ENCODE measurements at places on chromosomes 6 and 20.

GRCh38 chr6:35264550-35265274, 5.2 kb downstream of the ZNF76 start:
- DNase-seq: no peak

DNA sequence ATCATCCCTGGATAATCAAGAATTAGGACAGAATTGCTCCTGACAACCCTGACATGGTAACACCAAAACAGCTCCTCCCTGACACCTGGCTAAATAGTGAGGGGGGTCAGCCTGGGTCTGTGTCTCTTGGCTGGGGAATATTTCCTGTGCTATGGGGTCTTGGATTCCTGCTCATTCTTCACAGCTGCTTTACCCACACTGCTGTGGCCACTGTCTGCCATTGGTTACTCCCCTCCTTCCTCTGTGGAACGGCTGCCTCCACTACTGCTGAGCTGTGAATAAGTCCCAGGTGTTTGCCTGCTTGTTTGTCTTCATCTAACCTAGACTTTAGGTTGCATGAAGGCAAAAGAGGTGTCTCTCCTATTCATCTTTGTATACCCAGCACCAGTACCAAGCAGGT, 33.9 kb upstream of the TXLNB start:
- no peak for DNase-seq

GRCh38 chr20:46030284-46031013, 1.4 kb downstream of the SLC12A5 start:
- no peak for DNase-seq

- no peak for DNase-seq
Measured at GRCh38 chr6:65531533-65531932, 175.5 kb downstream of the EYS start.

- no peak for DNase-seq
Measured at GRCh38 chr20:10562899-10563298, 110.9 kb downstream of the JAG1 start.

- DNase-seq: no peak
Measured at GRCh38 chr20:49993301-49993751, 10.5 kb downstream of the SNAI1 start.

- no peak for DNase-seq
Measured at GRCh38 chr6:126618639-126619343, 278.9 kb downstream of the CENPW start.

- DNase-seq: no peak
Measured at GRCh38 chr6:134724771-134725340, 225.0 kb downstream of the ALDH8A1 start.

DNA sequence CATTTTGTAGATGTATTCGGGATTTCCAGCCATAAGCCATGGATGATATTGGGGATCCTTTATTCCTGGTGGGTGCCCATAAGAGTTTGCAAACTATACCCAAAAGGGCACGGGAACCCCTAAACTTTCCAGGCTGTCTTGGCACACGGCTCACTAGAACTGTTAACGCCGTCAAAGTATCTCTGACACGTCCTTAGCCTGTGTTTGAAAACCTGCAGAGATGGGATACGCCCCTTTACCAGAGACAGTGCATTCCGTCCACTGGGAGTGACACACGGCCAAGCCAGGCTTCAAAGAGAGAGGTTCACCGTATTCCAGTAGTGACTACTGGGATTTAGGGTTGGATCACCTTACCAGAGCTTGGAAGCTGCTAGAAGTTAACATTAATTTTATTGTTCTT, 95.0 kb downstream of the THBS2 start:
- no peak for DNase-seq

DNA sequence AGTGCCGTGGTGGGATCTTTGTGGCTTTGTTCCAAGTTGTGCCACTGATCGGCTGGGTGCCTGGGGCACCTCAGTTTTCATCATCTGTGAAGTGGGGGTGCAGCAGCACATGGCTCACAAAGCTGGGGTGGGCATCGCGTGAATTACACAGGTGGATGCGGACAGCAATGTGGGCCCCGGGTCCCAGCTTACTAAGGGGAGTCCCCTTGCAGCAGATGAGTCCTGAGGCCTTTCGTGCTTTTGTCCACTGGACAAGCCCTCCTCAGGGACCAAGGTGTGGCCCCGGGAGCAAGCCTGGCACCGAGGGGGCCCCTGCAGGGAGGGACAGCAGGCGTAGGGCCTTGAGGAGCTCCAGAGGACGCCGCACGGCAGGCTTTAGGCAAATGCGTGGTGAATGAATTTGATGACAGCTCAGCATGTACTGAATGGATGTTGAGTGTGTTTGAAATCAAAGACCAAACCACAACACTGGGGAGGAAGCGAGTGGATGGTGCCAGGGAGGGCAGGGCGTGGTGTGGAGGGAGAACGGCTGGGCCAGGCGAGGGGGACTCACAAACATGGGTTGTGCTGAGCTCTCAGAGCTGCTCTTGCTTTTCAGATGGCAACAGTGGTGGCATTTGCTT, 53.2 kb downstream of the IRF4 start:
- peak; percentile 65 for DNase-seq

GRCh38 chr6:52640170-52640569, 30.7 kb upstream of the TMEM14A start:
- no peak for DNase-seq

DNA sequence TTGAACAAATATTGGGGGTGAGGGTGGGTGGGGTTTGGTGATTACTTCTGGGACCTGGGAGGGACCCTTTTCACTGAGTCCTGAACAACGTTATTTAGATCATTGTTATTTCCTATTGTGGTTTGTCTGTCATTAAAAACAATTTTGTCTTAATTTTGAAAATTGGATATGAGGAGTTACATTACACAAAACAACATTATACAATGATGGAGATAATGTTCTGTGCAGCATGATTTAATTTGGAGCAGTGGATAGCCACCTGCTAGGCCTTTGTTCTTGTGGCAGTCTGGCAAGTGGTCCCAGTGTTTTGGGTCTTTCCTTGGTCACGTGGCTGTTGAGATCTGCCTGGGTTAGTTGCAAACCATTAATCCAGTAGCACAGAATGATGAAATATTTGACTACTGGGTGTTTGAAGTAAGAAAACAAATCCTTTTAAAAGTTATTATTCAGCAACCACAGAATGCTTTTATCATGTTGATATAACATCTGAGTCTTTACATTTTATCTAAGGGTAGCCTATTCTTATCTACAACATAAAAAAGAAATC, 172.8 kb downstream of the CDKAL1 start:
- DNase-seq: no peak

DNA sequence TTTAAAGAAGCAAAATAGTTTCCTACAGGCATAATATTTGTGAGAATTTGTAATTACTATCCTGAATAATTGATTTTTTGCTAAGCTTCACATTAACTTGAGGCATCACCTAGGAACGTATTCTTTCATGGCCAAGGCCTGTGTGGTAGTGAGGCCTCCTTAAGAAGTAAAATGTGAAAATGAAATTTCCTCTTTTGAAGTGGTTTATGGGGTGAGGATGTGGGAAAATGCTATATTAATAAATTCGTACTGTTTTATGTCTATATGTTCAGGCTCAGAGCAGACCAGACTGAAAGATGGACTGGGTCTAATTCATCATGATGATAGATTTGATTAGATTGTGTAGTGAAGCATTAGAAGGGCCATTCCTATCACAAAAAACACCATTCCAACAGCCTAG, 33.1 kb downstream of the MYLIP start:
- no peak for DNase-seq

GRCh38 chr6:137495703-137496336, 1.6 kb upstream of the OLIG3 start:
- DNase-seq: peak; percentile 15

DNA sequence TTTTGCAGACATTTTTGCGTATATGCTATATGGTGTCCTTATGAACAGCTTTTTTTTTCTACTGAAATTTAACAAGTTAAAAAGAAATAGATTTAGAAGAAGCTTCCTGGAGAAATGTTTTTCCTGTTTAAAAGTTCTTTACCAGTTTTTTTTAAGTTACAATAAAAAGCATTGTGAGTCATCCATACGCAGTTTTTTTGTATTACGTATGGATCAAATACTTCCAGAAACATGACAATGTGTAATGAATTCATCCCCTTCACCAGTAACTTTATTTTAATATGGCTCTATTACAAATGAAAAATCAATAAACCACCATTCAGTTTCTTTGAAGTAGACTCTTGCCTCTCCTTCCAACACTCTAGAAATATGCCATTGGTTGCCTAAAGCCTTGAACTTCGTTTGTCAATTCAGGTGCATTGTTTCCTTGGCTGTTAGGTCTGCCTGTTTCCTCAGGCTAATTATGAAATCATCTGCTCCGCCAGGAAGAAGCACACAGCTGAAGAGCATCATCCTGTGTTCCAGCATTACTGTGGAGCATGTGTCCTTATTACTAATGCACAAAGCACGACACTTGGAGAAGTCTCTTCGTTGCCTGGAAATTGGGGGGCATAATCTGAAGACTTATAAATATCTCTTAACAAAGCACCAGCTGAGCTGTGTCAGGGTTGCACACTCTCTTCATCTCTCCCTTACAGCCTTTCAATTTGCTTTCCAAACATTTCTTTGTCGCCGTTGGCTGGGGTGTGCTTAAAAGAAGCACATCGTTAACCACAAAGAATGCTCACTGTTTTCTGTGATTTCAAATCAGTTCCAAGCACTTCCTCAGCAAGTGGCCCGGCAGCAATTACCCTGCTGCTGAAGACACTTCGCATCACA, 9.6 kb downstream of the MOXD1 start:
- no peak for DNase-seq

DNA sequence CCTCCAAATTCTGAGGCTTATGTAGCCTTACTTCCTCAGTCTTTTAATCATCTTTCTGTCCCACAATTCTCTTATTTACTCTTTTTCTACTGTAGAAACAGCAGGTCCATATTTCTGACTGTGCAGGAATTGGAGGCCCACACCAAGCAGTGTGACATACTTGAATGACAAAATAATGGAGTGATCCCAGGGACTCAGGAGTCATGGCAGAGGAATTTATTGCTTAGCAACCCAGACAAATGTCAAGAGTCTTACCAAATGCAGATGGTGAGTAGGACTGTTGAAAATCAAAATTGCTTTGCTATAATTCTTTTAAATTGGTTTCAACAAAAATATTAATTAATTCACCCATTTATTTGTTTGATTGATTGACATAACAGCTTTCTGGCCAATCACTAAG, 59.9 kb downstream of the HTR1B start:
- no peak for DNase-seq

DNA sequence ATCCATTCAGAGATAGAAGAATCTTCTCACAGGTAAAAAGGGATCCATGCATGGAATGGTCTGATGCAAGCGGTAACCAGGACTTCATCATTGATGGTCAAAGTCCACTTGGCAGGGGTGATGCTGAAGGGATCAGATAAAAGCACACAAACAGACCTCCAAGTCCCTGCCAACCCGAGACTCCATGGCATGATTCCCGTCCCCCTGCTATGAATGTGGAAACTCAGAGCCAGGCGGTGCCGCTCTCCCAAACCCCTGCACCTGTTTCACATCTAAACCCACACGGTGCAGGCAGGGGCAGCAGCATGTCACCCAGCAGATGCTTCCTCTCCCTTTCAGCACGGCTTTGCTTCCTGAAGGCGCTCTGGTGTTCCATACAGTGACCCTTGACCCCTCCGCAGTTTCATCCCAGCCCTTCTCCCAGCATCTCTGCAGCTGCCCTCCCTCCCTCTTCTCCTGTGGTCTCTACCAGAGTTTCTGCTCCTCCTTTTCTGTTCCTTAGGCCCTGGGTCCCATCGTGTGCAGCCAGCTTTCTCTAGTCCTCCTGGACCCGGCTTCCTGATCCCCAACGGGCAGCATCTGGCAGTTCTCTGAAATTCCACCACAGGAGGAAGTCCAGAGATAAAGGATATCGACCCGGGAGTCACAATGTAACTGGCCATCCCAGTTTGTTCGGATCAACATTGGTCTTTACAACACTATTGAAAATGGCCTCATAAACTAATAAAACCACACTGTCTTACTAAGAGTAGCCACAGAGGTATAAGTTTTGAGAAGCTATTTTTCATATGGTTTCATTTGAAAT, 235.0 kb downstream of the TTLL2 start:
- no peak for DNase-seq

- DNase-seq: no peak
Measured at GRCh38 chr6:119610265-119610664, 260.7 kb upstream of the MAN1A1 start.

DNA sequence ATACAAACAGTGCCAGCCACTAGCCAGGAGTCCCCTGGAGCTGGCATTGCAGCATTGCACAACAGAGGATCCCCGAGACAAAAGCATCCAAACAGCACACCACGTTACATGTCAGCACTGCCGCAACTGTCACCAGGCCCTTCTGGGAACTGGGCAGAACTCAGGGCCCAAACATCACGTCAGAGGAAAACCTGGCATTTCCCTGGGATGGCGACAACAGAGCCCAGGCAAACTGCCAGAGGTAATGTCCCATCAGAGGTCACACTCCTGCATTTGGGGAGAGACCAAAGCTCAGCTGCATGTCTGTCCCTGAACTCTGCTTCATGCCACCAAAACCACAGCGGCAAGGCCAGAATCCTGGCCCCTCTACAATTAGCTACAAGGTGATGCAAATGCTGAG, 36.3 kb downstream of the PPP1R3G start:
- DNase-seq: no peak

GRCh38 chr6:43246301-43247113, 3.2 kb downstream of the TTBK1 start:
- DNase-seq: peak; percentile 36

DNA sequence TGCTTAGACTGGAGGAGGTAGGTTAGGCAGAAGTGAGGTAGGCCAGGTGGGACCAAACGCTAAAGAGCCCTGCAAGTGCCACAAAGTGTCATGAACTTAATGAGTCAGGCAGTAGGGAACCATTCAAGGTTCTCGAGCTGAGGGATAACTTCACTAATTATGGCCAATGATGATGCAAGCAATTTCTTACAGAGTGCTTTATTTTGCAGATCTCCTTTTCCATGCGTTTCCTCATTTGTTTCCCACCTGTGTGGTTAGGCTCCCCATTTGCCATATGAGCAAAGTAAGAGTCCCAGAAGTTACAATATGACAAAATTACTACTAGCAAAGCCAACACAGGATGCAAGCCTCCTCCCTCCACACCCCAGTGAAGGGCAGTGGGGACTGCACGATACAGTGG, 36.5 kb upstream of the PSMF1 start:
- DNase-seq: no peak

DNA sequence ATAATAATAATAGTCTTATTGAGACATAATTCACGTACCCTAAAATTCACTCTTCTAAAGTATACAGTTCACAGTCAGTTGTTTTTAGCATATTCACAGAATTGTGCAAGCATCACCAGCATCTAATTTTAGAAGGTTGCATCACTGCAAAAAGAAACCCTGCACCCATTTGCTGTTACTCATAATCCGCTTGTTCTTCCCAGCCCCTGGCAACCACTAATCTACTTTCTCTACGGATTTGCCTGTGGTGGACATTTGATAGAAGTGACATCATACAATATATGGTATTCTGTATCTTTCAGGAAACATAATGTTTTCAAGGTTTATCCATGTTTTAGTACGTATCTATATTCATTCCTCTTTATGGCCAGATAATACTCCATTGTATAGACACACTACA, 41.5 kb upstream of the FAM184A start:
- DNase-seq: no peak

DNA sequence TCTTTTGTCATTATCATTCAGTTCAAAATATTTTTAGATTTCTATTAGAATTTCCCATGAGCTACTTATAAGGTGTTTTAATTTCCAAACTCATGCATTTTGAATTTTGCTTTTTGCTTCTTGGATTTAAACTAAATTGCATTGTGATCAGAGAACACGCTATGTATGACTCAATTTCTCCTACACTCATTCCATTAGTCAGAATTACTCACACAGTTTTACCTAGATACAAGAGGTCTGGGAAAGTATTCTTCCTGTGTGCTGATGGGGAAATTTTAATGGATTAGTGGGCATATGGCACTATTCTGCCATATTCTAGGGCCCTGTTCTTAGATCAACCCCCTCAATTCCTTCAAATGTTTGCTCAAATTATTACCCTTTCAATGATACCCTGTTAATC, 49.9 kb upstream of the BMP5 start:
- DNase-seq: no peak
